ENCODE measurements at places on chromosomes 6 and 20.

- no peak for DNase-seq
Measured at GRCh38 chr6:156773935-156774852, 3.0 kb upstream of the ARID1B start.

- DNase-seq = no peak
Measured at GRCh38 chr6:107941627-107942026, 16.4 kb downstream of the SEC63 start.

DNA sequence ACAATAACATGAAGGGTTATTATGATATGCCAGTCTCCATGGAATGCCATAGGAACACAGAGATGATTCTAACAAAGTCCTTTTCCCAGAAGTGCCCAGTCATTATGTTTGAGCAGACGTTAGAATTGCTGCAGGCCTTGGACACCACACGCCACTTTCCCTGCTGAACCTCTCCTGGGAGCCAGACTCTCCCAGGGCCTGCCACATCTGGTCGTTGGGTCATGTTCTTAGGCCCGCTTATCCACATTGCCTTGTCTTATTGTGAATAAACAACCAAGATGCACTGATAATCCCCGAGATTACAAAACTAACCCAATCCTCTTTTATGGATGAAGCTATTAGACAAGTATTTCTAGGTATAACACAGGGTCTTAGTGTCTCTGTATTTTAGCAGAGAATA is 276.5 kb upstream of the CITED2 start:
- no peak for DNase-seq

- no peak for DNase-seq
Measured at GRCh38 chr6:152236370-152237097, 400.6 kb downstream of the SYNE1 start.

GRCh38 chr20:24962510-24962909 is 13.4 kb downstream of the CST7 start:
- no peak for DNase-seq

GRCh38 chr6:16760516-16761470 is at the start of gene ATXN1:
Gene ATXN1, minus strand, starts transcription at chr6:16761460.
- no peak for DNase-seq
